Activated T-cell treated with anti-CD3 and anti-CD28 coated beads, Interleukin-2, amount 50 U/mL, for 72 hours (primary cell): ENCODE measurements at places on chromosomes 11 and 22.

- peak; percentile 3 for DNase-seq
These were observed at the start of gene SCN3B for GRCh38 chr11:123654566-123655081. Gene SCN3B (minus strand): TSS chr11:123654624. CDS start chr11:123653801, 823 bp downstream.

DNA sequence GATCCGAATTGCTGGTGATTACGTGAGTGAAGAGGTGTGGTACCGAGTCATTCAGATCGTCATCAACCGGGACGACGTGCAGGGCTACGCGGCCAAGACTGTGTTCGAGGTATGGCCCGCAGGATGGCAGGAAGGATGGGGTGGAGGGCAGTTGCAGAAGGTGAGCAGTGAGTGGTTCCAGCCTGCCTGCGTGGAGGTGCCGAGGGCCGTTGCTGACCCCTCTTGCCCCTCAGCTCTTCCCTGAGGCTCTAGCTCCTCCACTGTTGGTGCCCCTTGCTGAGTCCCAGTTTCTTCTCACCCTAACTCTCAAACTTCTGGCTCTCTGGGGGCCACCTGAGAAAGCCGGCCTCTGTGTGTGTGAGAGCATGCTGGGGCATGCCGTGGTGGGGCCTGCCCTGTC is 43.9 kb downstream of the MUC6 start:
- DNase-seq: no peak

- DNase-seq: no peak
These were observed 166.6 kb downstream of the BRD1 start for GRCh38 chr22:49660794-49661781.

DNA sequence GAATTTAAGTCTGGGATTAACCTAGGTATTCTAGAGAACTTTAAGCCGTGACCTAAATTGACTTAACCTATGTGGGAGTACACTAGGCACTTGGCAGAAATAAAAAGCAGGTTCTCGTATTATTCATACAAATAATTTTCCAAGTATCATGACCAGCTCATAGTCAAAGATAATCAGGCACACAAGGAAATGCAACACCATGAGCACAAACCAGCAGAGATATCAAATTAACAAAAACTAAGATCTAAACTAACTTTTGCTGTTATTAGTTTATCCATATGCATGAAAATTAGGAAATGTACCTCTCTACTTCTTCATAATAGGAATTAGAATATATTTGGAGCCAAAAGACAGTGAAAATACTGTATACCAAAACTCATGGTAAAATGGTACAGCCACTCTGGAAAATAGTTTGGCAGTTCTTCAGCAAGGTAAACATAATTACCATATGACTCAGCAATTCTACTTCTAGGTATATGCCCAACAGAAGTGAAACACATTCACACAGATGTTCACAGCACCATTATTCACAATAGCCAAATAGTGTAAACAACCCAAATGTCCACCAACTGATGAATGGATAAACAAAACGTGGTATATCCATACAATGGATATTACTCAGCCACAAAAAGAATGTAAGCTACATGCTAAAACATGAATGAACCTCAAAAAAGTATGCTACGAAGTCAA is 154.1 kb downstream of the ENTHD1 start:
- no peak for DNase-seq

DNA sequence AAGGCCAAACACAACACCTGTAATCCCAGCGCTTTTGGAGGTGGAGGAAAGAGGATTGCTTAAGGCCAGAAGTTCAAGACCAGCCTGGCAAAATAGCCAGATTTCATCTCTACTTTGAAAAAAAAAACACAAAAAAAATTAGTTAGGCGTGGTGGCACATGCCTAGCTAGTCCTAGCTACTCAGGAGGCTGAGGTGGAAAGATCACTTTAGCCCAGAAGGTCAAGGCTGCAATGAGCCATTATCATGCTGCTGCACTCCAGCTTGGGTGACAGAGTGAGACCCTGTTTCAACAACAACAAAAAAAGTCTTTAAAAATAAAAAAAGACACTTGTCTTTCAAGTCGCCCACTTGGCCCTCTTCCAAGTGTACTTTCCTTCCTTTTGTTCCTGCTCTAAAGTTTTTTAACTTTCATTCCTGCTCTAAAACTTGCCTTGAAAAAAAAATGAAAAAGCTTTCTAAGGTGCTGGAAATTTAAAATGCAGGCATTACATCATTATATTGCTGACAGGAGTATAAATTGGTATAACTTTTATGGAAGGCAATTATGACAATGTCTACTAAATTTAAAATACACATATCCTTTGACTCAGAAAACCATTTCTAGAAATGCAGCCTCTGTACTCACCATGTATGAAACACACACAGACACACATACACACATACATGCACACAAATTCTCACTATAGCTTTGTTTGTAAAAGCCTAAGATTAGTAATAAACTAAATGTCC is 12.7 kb downstream of the LIPT2 start:
- DNase-seq: no peak
